Activated CD4-positive, alpha-beta memory T cell treated with anti-CD3 and anti-CD28 coated beads for 36 hours (primary cell): ENCODE measurements at places on chromosomes 5 and 9. TPM values are rescaled to one million over a fixed set of nuclear protein-coding genes. Genes with fewer than 3 reads are reported as not detected.

DNA sequence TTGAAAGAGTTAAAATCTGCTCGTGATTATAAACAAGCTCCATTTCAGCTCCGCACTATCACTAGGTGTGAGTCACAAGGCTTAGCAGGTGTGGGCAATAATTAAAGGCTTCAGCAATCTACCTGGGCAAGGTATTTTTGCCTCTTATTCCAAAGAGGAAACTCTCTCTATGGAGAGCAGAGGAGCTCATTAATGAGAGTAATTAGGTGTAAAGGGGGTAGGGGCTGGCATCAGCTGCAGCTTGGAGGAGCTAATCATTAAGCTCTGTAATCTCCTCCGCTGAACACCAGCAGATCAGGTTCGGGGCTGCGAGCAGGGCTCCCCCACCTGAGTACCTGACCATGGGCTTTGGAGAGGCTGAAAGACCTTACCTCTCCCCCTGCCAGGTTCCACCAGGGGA, 129.2 kb downstream of the CRB2 start:
- no peak for DNase-seq
- no peak overlapping the region for H3K4me3 ChIP-seq
- H3K4me1 ChIP-seq: no peaks in the 10 kb centered on the region
- H3K27ac ChIP-seq: no peak overlapping the region
- H3K36me3 ChIP-seq: no peaks in the 10 kb centered on the region
- H3K27me3 ChIP-seq: no peaks in the 10 kb centered on the region

GRCh38 chr5:80152778-80153177, 103.1 kb downstream of the SERINC5 start:
- H3K4me3 ChIP-seq: peak overlapping the region; percentile 51
- DNase-seq: no peak
- no peaks in the 10 kb centered on the region for H3K27me3 ChIP-seq
- peak overlapping the region; percentile 90 for H3K27ac ChIP-seq
- H3K4me1 ChIP-seq: peaks cover 54% of the 10 kb centered on the region

DNA sequence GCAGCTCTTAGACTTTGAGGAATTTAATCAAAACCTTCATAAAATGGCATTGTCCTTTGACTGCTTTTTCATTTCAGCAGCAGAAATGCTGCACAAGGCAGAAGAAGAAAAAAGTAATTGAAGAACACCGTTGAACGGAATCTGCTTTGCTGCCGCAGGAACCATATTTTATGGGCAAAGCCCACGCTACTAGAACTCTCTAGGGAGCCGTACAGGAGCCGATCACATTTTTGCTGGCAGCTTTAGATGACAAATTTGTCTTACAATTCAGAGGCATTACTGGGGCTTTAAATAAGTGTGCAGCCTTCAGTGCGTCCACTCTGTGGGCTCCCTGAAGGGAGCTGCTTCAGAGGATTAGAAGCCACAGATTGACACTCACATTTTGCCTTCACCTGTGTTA, 5.4 kb downstream of the CFAP90 start:
- no peaks in the 10 kb centered on the region for H3K36me3 ChIP-seq
- peaks cover 3% of the 10 kb centered on the region for H3K4me1 ChIP-seq
- H3K27me3 ChIP-seq: peaks cover 37% of the 10 kb centered on the region
- H3K27ac ChIP-seq: no peak overlapping the region

GRCh38 chr5:116652903-116653302, 78.3 kb upstream of the SEMA6A start:
- H3K36me3 ChIP-seq: no peaks in the 10 kb centered on the region
- DNase-seq: no peak
- no peaks in the 10 kb centered on the region for H3K4me1 ChIP-seq
- no peak overlapping the region for H3K27ac ChIP-seq
- peaks cover 1% of the 10 kb centered on the region for H3K27me3 ChIP-seq

DNA sequence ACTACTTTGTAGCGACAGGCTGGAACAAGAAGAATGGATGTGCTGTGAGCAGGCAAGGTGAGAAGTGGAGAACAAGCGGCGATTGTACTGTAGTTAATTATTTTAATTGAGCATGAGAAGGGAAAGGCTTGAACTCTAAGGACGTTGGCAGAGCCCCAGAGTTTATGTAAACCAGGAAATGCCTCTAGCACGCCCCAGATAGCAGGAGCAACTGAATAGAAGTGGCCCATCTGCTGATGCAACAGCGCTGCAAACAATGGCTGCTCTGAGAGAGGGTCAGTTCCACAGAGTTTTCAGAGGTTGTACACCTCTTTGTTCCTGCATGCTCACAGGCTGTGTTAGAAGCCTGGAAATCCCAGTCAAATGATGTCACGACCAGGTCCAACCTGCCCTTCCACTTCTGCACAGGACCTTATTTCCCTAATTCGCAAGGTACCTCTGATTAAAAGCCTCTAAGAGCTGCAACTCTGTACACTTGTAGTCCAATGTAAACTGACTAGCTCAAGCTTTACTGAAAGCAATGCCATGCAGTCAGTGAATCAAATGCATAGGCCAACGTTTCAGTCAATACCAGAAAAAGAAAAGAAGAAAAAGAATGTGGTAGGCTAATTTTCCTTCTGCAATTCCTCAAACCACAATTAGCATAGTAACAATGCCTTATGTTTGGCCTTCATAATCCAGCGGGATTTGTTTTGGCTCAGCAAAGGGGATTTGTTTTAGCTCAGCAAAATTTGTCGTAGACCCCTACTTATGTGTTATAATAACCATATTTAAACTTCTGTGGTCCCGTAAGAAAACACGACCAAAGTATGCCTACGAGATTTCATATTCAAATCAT, 119.6 kb upstream of the RETREG1 start:
- peaks cover 26% of the 10 kb centered on the region for H3K27me3 ChIP-seq
- H3K27ac ChIP-seq: no peak overlapping the region
- no peak overlapping the region for H3K4me3 ChIP-seq
- H3K36me3 ChIP-seq: no peaks in the 10 kb centered on the region
- H3K4me1 ChIP-seq: no peaks in the 10 kb centered on the region
- no peak for DNase-seq

GRCh38 chr9:132630811-132631210, 39.0 kb downstream of the DDX31 start:
- peaks cover 53% of the 10 kb centered on the region for H3K36me3 ChIP-seq
- no peak for DNase-seq

- H3K27me3 ChIP-seq: no peaks in the 10 kb centered on the region
- H3K4me3 ChIP-seq: no peak overlapping the region
- H3K4me1 ChIP-seq: peaks cover 2% of the 10 kb centered on the region
- DNase-seq: no peak
Observed at GRCh38 chr9:91333551-91333950, 28.2 kb downstream of the AUH start.

KIF12 gene
- total RNA-seq: not detected

TLR4 gene
- not detected for total RNA-seq

TRIM36 gene
- not detected for total RNA-seq

ASPN gene
- total RNA-seq: not detected

CCDC192 gene
- total RNA-seq: not detected

BTNL3 gene
- total RNA-seq: not detected
